ENCODE measurements at places on chromosomes 4 and X. TPM values are rescaled to one million over a fixed set of nuclear protein-coding genes. Genes with fewer than 3 reads are reported as not detected.

The ATP2B3 gene
- not detected for total RNA-seq

The FABP2 gene
- total RNA-seq: not detected

The MND1 gene
- 2.3 TPM for total RNA-seq

The PAGE1 gene
- not detected for total RNA-seq

The STPG2 gene
- not detected for total RNA-seq

The MTMR8 gene
- not detected for total RNA-seq

The TMEM47 gene
- total RNA-seq: 42.6 TPM

The RNF212 gene
- 4.2 TPM for total RNA-seq

The TLR7 gene
- not detected for total RNA-seq

The ADGRG4 gene
- total RNA-seq: not detected

The BMX gene
- total RNA-seq: 2.9 TPM

The NR0B1 gene
- not detected for total RNA-seq

The CXCL1 gene
- 191 TPM for total RNA-seq

The UGT2B17 gene
- total RNA-seq: not detected

The NEIL3 gene
- 0.65 TPM for total RNA-seq

The ADH4 gene
- total RNA-seq: not detected

The NRK gene
- total RNA-seq: 9.6 TPM

The GAGE13 gene
- total RNA-seq: not detected

The OPRPN gene
- not detected for total RNA-seq

The MAGEC1 gene
- not detected for total RNA-seq

The AFP gene
- not detected for total RNA-seq

The DMP1 gene
- not detected for total RNA-seq
